Muscle of back (tissue), 13 donors: ENCODE measurements at places on chromosomes 12 and 14.

DNA sequence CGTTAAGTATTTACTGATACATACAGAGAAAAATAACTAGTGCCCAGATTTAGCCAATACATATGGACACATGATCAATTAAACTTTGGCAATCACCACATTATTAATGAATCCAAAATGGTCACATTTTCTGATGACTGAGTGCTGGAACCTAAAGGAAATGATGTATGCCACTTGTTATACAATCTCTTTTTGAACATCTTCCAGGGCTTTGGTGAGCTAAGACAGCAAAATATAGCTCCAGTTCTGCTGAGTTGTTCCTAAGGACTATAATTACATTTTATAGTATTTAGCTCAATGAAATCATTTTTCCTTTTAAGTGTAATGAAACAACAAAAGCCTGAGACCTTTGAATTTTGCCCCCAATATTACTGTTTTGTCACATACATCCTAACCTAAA, 329.1 kb upstream of the ATP2B1 start:
- no peak for DNase-seq

DNA sequence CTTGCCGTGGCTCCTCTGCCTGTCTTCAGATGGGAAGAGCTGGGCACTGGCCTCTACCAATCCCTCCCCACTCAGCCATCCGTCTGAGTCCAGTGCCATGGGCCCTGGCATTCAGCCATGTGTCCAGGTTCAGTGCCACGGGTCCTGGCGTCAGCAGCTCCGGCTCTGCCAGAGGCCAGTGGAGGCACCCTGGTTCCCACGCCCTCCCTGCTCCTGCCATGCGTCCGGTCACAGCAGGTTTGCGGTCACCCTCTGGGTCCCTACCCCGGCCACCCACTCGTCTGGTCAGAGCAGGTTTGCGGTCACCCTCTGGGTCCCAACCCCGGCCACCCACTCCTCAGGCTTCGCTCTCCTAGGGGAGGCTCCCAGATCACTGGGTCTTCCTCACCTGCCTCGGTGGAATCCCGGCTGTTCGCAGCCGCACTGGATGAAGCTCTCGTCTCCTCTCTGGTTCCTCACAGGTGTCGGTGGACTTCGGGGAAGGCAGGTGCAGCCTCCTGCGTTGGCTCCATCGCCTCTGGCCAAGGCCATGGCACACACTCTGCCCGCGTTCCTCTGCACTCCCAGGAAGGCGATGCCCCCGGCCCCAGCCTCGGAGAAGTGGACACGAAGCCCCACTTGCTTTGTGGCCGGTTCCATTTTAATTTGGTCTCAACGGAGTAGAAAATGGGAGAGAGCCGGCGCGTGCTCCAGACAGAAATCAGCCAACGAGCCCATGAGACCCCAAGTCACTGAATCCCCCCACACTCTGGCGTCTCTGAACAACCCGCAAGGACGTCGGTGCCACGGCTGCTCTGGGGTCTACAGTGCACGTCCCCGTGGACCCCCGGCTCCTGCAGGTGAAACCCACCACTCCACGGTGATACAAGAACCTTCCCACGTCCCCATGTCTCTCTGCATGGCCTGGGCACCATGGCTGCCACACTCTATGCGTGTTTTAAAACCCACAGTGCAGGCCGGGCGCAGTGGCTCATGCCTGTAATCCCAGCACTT, 47.8 kb upstream of the FBRSL1 start:
- DNase-seq: no peak

- no peak for DNase-seq
These were observed 775 bp downstream of the NEMF start for GRCh38 chr14:49851813-49852212.

DNA sequence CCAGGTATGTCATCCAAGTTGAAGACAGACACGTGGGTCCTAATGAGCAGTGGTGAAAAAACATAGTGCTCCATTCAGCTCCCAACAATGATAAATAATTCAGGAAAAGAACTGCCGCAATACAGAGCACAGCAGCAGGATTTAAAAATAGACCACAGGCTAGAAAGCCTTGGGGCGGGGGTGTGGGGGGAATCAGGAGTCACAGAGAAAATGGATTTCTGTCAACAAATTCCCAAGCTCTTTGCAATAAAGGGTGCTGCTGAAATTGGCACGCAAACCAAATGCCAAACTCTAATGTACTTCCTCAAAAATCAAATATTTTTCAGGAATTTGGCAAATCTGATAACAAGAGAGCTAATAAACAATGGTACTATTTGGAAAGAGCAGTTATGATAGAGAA, 58.6 kb downstream of the R3HDM2 start:
- DNase-seq: no peak

- DNase-seq: no peak
These were observed 99.1 kb upstream of the TMCC3 start for GRCh38 chr12:94749455-94749854.
